Activated CD4-positive, alpha-beta T cell treated with anti-CD3 and anti-CD28 coated beads, Interleukin-2, Interleukin-4, amounts not matched to agents 100 ng/mL and 50 ng/mL, durations not matched to agents 16 hours and 8 hours (primary cell): ENCODE measurements at places on chromosomes 16 and 17.

- no peak for DNase-seq
Measured at GRCh38 chr16:85289760-85290625, 177.7 kb upstream of the CIBAR2 start.

DNA sequence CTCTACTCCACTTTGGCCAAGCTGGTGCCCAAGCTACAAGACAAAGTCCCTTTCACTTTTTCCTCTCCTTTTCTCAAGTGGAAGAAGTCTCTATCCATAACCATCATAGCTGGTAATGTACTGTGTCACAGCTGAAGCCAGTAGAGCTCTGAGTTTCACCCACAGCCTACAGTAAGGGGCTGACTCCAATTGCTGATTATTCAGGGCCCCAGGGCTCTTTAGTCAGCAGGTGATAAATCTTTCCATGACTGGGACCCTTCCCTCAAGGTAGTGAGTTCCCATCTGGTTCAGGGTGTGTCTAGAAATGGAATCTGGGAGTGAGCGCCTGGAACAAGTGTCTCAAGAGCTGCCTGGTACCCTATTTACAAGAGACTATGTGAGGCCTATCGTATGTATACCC lies 436.0 kb upstream of the CA10 start:
- DNase-seq, result no peak

DNA sequence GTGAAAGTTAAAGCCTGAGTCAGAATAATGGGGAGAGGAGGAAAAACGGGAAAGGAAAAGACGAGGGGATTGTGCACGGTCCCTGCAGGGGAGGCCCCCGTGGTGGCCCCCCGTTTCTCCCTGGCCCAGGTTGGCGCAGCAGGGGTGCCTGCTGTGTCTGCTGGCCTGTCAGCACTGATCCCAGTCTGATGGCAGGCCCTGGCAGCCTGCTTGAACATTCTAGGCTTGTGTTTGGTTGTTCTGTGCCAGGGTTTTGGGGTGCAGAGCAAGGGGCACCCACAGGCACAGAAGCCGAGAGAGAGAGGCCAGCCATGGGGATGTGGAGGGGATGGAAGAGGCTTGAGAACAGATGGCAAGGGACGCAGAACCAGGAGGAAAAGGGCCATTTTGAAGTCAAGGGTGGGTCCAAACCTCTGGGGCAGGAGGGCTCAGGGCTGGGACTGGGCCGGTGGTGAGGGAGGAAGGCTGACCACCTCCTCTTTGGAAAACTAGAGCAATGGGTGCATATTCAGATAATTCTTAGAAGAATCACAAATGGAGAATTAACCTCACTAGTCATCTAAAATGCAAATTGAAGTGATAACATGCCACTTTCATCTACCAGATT lies 35.9 kb downstream of the TBX4 start:
- DNase-seq, result no peak

GRCh38 chr16:30699615-30700099 lies 686 bp downstream of the SRCAP start:
- DNase-seq, result no peak

DNA sequence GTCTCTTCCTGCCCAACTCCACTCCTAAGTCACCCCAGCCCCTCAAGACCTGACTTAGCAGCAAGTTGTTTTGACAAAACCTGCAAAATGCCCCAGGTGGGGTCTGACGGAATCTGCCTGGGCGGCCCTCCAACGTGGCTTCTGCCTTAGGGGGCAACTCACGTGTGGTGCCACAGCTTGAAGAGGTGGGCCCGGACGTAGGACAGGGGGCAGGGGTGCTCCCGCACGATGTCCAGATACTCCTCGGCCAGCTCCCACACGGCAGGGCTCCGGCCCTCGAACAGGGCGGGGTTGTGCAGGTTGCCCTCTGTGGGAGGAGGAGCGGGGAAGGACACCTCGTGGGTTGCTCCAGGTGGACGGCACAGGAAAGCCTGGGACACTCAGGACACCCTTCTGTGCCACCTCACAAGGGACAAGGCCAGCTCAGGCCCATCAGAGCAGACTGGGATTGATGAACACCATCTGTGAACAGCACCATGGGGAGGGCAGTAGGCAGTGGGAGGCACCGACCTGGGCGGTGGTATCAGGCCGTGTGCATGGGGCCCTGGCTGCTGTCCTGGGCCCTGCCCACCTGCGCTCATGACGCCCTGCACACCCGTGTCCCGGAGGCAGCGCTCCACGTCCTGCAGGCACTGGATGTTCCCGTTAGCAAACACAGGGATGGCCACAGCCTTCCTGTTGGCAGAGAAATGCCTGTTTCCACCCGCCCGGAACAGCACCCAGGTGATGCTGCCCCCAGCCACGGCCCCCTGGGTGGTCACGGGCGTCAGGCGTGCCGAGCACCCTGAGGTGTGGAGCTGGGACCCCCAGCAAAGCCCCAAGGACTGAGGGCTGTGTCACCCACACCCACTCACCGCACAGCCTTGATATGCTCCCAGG lies 4.3 kb downstream of the DUS1L start:
- no peak for DNase-seq

- DNase-seq, result peak; percentile 90
Measured at GRCh38 chr16:68843482-68844210, at the start of gene TANGO6. TSS of gene TANGO6 (plus strand) at chr16:68843531. CDS start at chr16:68843618, 87 bp downstream.

- no peak for DNase-seq
Measured at GRCh38 chr17:82974136-82974952, 105.1 kb upstream of the METRNL start.

- DNase-seq, result no peak
Measured at GRCh38 chr17:36144981-36145729, 31.3 kb downstream of the TBC1D3B start.

DNA sequence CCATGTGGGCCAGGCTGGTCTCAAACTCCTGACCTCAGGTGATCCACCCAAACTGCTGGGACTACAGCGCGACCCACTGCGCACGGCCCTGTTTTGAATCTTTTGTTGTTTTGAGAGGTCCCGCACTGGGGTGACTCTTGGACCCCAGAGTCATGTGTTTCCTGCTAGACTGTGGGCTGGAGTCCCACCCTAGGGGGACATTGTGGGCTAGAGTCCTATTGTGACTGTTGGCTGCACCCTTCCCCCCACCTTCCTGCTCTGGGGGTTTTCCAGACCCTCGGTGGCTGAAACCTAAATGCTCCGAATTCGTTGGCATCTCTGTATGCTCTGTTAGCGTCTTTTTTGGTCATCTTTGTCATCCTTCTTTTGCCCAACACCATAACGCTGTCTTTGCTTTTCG lies 16.0 kb downstream of the NUPR1 start:
- DNase-seq, result no peak
